Nucleus accumbens (tissue), 56 donors: ENCODE measurements at places on chromosomes 7 and 10.

- no peak for DNase-seq
Observed at GRCh38 chr7:37283716-37284115, 164.9 kb downstream of the ELMO1 start.

- no peak for DNase-seq
Observed at GRCh38 chr7:1858435-1859265, 188.6 kb downstream of the ELFN1 start.

GRCh38 chr7:133491846-133492652 is 239.2 kb downstream of the EXOC4 start:
- no peak for DNase-seq

- DNase-seq: no peak
Observed at GRCh38 chr10:69348816-69349541, 67.7 kb downstream of the TACR2 start.

DNA sequence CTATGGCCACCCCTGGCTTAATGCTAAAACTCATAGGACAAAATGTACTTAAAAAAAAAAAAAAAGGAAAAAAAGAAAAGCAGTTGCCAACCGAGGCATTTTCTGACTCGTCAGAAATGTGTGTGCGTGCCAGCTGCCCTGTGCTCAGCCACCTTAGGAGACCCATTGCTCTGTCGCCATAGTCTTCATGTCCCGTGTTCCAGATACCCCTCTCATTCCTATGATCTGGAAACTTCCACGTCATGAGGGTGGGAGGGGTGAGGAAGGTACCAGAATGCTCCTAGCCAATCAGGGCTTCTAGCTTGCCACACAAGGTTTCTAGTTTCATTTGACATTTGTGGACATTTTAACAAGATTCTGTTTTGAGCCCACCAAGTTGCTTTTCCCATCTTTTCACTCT is 212.9 kb downstream of the TCF7L2 start:
- DNase-seq: no peak

DNA sequence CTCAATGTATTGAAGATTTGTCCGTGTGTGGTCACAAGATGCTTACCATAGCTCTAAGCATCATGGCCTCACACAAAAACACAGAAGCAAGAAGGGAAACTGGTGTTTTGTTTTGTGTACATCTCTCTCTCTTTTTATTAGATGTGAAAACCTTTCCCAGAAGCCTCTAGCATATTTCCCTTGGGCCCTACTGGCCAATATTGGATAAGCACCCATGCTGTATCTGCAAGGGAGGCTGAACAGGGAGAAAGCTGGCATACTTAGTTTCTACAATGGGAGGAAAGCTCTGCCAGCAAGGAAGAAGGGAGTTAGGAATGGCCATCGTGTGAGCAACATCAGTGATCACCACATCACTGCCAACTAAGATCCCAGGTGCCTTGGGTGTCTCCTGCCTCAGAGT is 9.6 kb upstream of the NAMPT start:
- no peak for DNase-seq

GRCh38 chr10:27463961-27464360 is 40.1 kb upstream of the RAB18 start:
- no peak for DNase-seq

- no peak for DNase-seq
Observed at GRCh38 chr10:124935946-124936345, 6.0 kb upstream of the ZRANB1 start.

- DNase-seq: no peak
Observed at GRCh38 chr7:8212638-8213037, 49.3 kb downstream of the ICA1 start.

GRCh38 chr7:156969972-156970420 is 20.5 kb downstream of the NOM1 start:
- DNase-seq: no peak

GRCh38 chr7:101580596-101580995 is 48.5 kb downstream of the MYL10 start:
- no peak for DNase-seq
